ENCODE measurements at places on chromosomes 3 and 15.

- no peak for DNase-seq
Measured at GRCh38 chr3:97291901-97292300, 472.7 kb upstream of the ARL6 start.

GRCh38 chr3:134699721-134700120 lies 48.9 kb upstream of the KY start:
- no peak for DNase-seq

DNA sequence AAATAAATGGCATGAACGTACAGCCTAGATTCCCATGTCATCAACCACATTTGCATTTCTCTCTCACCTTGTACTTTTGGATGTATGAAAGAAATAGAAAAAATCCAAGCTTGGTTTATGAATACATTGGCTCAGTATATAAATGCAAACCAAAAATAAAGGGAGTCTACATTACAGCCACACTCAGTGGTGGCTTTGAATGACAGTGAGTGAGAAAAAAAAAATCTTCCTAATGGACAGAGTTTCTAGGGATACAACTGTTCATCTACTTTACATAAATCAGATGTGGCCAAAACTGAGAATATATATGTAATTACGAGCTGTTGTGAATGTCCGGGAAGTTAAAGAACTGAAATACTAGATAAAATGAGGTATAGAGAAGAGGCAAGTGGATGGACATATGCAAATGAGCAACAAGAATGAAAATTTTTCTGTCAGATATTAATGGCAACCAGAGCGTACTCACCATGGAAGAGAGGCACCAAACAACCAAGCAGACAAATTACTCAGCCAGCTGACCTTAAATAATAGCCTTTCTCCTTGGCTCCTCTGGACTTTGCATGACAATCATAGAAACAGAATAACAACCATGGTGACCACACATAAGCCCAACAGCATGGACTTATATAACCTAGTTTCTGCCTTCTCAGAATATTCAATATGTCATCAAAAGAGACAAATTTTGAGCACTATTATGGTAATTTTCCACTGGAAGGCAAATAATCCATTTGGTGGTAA lies 1305.8 kb downstream of the OTOL1 start:
- no peak for DNase-seq

DNA sequence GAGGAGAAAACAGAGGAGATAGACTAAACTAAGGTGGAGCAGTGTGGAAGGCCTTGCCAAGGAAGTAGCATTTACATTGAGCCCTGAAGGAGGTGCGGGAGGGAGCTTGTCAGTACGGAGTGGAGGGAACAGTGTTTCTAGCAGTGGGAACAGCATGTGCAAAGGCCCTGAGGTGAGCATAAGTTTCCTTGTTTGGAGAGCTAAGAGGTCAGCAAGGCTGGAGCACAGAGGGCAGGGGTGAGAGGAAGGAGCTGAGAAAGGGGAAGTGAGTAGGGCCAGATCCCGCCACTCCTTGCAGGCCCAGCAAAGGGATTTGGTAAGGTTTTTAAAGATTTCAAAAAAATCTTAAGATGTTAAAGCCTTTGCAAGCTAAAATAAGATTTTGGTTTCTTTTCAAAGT lies 70.1 kb downstream of the HMCES start:
- DNase-seq = no peak

DNA sequence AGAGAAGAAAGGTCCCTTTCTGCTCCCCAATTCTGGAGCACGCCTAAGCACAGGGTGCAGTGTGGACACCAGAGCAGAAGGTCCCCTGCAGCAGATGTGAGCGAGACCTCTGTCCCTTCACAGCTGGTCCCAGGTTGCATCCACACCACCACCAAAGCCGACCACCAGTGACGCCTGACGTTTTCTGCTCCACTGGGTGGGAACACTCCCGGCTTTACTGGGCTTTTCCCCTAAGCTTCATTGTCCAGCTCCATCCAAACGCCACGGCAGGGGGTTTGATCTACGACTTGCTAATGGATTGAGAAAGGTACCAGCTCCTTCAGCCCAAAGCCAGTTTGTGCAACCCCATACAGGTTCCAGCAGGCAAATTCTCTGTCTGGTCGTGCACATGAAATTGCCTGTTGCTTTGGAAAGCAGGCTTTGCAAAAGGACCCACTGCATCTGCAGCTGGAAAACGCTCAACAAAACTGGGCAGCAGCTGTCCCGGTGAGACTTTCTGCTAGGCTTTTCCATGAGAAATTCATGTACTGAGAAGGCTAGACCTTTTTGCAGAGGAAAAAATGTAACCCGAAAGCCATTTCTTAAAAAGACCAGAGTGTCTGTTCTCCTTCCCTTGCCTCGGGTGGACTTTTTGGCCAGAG lies 31.1 kb downstream of the ADAMTS17 start:
- no peak for DNase-seq

DNA sequence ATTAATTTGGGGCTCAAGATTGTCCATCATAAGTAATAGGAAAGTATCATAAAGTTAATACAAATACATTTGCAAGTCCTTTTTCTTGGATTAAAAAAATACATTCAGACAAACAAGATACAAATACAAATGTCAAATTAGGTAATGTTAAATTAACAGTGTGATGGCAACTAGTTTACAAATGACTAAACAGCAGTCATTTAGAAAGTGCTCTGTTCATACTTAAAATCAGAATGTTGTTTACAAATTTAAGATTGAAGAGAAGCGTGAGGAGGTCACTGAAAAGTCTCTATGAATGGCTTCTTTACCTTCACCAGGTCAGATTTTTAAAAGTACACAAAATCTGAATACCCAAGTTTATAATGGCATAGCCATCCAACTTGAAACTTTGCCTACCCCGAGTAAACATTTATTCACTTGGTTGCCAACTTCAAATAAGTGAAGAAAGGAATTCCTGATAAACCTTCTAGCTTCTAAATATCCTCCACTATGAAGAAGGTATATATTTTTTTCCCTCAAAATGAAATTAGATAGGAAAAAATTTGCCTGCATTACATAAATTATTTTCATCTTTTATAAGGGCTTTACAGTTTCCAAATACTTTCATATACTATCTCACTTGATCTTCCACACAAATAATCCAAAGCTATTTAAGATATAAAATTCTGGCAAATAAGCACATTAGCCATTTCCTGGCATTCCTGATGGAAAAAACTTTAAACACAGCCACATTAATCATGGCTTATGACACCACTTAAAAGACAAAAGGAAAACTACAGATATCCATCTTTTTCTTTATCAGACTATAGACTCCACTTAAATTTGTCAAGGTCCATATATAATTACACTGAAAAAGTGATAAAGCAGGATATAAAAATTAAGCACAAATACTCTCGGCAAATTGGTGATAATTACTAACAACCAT lies 11.5 kb upstream of the NEK10 start:
- DNase-seq = no peak

DNA sequence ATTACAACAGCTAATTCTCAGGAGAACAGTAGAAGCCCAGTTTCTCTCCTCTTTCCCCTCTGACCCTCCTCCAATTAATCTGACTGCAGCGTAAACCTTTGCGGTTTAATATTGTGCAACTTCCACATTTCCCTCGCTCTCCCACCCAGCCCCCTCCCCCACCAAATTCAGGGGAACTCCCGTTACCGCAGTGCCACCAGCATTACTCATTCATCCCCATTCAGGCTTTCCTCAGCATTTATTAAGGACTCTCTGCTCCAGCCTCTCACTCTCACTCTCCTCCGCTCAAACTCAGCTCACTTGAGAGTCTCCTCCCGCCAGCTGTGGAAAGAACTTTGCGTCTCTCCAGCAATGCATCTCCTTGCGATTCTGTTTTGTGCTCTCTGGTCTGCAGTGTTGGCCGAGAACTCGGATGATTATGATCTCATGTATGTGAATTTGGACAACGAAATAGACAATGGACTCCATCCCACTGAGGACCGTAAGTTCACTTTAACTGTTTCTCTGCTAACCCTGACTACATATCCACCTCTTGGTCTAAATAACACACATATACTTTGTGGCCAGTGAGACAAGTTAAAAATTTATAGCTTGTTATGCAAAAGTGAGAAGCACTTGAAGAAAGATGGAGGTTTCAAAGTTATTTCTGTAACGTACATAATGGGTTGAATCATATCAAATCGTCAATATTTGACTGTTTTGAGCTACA lies at the start of gene PTX3:
PTX3 (plus strand) TSS at position 268 of the 709 bp plus-strand sequence; CDS start at position 352, 84 bp downstream.
- DNase-seq = no peak

- DNase-seq = no peak
Measured at GRCh38 chr3:14413381-14414071, 11.1 kb downstream of the SLC6A6 start.

- DNase-seq = no peak
Measured at GRCh38 chr3:157134620-157135191, 25.2 kb downstream of the CCNL1 start.

- no peak for DNase-seq
Measured at GRCh38 chr3:184551614-184552256, 9.8 kb upstream of the EPHB3 start.

DNA sequence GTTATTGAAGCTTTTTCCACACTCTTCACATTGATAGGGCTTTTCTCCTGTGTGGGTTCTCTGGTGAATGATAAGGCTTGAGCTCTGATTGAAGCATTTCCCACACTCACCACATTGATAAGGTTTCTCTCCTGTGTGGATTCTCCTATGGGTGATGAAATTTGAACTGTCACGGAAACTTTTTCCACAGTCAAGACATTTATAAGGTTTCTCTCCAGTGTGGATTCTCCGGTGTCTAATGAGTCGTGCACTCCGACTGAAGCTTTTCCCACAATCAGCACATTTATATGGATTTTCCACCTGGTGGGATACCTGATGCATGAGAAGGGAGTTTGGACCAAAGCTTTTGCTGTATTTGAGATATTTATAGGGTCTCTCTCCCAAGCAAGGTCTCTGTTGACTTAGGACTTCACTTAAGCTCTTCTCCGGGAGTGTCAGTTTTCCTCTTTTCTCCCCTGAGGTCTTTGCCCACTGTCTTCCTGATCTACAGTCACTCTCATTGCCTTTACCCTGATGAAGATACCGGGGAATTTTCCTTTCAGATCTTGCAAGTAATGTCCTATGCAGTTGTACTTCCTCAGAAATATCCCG lies 9.4 kb downstream of the ZSCAN29 start:
- DNase-seq = no peak

Measured in stimulated activated CD4-positive, alpha-beta T cell treated with anti-CD3 and anti-CD28 coated beads, TNF-alpha, amount 100 ng/mL, for 1 hour (primary cell).